Renal pelvis (tissue), 12 donors: ENCODE measurements at places on chromosomes 6 and 20. TPM values are rescaled to one million over a fixed set of nuclear protein-coding genes. Genes with fewer than 3 reads are reported as not detected.

Gene LHFPL5
- 0.14 TPM for polyA plus RNA-seq

GRCh38 chr6:154367839-154368695, 11.5 kb upstream of the IPCEF1 start:
- DNase-seq = no peak

DNA sequence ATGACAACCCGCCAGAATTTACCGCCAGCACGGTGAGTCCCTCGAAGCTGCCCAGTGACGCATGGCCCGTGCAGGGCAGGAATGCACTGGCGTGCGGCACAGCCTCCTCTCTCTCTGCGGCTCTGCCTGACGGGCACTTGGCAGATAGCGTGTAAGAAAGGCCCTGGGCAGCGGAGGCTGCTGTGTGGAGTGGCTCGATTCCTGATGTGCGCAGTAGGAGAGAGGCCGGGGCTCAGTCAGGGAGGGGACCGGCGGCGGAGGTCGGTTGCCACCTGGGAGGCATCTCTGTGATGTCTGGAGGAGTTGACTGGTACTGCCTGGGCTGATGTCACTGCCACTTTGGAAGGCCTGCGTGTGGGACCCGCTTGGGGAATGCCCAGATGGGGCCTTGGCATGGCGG, 170.7 kb downstream of the TAF4 start:
- no peak for DNase-seq

DNA sequence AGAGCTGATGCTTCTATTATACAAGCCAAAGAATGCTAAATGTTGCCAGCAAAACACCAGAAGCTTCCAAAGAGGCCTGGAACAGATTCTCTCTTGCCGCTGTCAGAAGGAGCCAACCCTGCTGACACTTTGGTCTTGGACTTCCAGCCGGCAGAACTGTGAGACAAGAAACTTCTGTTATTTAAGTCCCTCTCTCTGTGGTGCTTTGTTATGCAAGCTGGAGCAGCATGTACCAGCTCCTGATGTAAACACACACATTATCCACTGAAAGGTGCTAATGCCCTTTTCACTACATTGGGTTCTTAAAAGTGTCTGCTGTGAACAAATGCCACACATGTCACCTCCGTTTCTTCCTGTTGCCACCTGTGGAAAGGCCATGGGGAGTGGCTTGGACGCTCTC, 25.9 kb upstream of the PRELID3B start:
- no peak for DNase-seq

Gene SSTR4
- not detected for polyA plus RNA-seq
